ENCODE measurements at places on chromosomes 13 and 19. TPM values are rescaled to one million over a fixed set of nuclear protein-coding genes. Genes with fewer than 3 reads are reported as not detected.

Gene METTL21C
- not detected for total RNA-seq

Gene OR7D2
- not detected for total RNA-seq

Gene TLE6
- total RNA-seq = 1.4 TPM

Gene C13orf42
- total RNA-seq = 0.33 TPM

Gene DMKN
- total RNA-seq = 6.1 TPM

Gene SERP2
- 1.0 TPM for total RNA-seq

Gene EXOC3L2
- total RNA-seq = 15.4 TPM
